ENCODE measurements at places on chromosomes 3 and 15.

- DNase-seq: no peak
Observed at GRCh38 chr15:84111575-84111974, 124.0 kb upstream of the GOLGA6L4 start.

DNA sequence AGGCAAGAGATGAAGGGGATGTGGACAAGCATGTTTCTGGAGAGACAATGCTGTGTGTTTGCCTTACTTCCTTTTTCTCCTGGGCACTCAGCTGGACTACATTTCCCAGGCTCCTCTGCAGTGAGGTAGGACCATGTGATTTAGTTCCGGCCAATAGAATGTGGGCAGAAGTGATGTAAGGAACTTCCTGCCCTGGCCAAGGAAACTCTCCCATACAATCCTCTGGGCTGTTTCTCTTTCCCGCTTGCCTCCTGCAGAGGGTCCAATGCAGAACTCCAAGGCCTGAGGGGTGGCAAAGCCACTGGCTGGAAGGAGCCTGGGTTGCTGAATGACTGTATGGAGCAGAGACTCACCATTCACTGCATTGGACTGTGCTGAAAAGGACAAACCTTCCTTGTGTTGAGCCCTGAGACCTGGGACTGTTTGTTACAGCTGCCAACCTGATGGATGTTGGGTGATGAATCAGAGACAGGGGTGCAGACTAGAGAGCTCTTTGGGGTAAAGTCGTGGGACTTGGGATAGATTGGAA, 82.7 kb upstream of the SLC6A6 start:
- peak; percentile 93 for DNase-seq

GRCh38 chr3:138497851-138498250, 63.4 kb downstream of the ESYT3 start:
- no peak for DNase-seq

GRCh38 chr15:75349851-75350588, 3.2 kb downstream of the NEIL1 start:
- peak; percentile 99 for DNase-seq

GRCh38 chr3:97967966-97968365, 4.3 kb downstream of the RIOX2 start:
- DNase-seq: no peak

GRCh38 chr3:73572368-73572767, 52.4 kb downstream of the PDZRN3 start:
- DNase-seq: no peak

GRCh38 chr3:12194669-12195161, 36.0 kb upstream of the TIMP4 start:
- DNase-seq: no peak

DNA sequence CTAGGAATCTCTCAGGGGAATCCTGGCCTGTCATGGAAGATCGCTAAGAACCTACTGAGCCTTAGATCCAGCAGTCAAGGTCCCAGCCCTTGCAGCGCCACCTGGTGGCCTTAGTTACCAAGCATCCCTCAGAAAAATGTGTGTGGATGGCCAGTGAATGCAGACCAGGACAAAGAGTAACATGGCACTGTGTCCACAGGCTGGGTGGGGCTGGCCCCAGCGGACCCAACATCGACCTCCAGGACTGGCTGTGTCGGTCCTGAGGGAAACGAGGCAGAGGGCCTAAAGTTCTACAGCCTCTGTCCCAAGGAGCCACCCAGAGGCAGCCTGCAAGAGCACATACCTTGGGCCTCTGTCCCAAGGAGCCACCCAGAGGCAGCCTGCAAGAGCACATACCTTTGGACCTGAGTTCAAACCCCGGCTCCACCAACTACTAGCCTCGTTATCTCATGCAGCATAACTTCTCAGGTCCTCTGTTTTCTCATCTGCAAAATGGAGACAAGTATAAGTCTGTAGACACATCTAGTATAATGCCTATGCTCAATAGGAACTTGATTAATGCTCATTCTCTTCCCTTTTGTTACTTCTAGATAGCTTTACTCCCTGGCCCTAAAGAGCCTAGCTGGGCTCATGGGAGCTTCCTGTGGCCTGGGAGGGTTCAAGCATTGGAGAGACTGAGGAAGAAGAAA, 57.5 kb upstream of the HERC1 start:
- DNase-seq: peak; percentile 96

- DNase-seq: no peak
Observed at GRCh38 chr3:123949641-123950040, 11.4 kb downstream of the CCDC14 start.

DNA sequence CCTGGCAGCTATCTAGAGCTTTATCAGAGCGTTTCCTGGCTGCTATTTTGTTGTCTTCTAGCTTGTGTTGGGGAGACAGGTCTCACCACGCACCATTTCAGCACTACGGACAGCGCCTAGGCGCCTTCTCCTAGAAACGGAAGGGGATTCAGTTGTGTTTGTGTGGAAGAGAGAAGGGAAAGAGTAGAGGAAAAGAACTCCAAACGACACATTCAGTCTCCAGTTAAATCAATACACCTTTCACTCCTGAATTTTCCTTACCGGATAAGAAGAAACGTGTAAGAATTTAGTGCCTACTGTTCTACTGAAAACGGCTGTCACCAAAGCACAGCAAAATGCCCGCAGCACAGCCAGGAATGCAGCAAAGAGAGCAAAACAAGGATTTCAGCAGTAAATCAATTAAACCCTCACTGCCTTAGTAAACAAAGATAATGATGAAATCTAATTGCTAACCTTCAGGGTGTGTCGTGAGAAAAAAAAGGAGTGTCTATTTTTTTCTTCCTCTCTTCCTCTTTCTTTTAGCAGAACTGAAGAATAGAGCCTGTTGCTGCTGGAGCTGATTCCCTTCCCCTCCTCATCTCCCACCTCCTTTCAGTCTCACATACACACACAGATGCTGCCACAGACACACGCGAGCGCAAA, 412 bp upstream of the CTXN2 start:
- peak; percentile 43 for DNase-seq

GRCh38 chr3:138370321-138370720, 21.9 kb downstream of the MRAS start:
- DNase-seq: no peak

DNA sequence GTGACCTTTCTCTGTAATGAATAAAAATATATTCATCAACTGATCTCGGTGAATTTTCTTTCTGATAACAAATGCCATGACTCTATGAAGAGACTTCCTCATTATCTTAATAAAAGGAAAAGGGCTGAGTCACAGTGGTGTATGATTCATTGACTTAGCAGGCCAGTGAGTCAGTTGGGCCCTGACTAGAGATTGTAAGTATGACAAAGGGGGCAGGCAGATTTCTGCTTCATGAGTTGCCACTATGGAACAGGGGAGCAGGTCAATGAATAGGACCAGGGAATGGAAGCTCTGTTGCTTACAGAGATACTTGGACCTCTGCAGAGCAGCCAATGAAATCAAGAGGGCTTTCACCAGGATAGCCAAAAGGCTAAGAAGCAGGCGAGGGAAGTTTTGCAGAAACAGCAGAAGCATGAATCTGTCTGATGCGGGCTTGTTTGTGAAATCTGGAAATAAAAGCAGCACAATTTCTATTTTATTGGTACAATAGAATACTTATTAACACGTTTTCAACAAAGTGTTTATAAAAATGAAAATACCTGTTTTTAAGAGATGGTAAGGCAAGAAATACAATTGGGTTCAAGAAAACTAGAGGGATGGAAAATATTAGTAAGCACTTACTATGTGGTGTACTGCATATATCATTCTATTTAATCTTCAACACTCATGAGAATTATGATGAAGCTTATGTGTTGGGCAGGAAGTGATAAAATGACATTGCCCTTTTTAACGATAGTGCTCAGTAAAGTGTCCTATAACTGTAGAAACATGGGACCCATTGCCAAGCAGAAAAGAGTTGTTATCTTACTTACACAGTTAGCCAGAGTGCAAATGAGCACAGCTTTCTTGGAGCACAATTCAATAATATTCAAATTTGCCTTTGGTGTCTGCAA, 169.8 kb upstream of the MYRIP start:
- DNase-seq: peak; percentile 11

DNA sequence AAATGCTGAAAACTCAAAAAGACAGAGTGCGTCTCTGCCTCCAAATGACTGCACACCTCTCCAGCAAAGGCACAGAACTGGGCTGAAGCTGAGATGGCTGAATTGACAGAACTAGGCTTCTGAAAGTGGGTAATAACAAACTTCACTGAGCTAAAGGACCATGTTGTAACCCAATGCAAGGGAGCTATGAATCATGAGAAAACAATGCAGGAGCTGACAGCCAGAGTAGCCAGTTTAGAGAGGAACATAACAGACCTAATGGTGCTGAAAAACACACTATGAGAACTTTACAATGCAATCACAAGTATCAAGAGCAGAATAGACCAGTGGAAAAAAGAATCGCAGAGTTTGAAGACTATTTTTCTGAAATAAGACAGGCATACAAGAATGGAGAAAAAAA, 10.1 kb upstream of the AVEN start:
- no peak for DNase-seq

DNA sequence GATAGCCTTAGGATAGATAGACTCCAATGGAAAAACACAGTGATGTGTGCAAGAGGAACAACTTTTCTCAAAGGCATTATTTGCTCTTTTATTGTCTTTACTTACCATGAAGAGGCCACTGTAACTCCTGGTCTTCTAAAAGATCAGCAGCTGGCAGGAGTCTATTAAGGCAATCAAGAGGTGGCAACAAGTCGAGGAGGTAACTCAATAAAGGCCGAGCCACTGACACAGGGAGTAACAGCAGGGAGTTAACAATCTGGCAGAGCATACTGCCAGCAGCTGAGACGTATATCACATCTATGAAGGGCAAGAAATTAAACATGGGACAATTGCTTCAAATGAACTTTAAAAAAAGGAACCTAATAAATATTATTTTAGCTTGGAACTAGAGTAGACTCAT, 106.2 kb downstream of the HERC1 start:
- no peak for DNase-seq

DNA sequence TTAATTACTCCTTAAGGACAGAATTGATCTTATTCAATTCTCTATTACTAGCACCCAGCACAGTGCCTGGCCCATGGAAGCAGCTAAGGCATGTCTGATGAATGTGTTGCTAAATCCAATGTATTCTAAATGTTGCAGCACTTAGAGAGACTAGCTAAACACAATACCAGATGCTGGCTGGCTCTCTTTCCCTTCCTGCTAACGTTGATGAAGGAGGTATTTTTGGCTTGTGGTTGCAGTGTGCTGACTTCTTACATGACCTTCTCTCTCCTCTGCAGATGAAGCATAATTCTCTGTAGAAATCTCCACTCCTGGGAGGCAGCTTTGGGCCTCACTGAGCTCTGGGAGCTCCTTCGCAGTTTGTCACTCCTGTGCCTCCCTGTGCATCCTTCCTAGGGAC, 183.6 kb downstream of the PEX5L start:
- no peak for DNase-seq

DNA sequence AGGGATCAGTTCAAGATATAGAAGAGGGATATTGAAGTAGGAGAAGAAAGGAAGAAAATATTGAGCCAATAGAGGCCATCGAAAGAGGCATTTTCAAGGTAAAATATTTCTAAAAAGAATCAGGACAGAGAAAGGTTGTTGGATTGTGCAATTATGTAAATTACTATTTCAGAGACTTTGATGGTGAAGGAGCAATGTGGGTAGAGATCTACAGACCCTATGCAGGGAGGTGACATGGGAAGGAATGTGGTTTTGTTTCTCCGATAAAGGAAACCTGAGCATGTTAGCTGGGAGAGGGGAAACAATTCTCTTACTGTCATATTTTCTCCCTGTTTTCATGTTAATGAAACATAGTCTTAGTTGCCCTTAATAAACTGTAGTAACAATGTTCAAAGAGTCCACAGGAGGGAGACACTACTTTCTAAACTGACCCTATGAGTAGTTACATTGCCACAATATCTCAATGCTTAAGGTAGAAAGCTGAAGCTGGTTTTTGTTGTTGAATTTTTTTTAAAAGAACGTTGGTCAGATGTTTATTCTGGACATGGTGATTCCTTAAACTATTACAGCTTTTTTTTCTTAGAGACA, 133.3 kb downstream of the GRM7 start:
- peak; percentile 10 for DNase-seq

GRCh38 chr15:66682246-66682645, 19.8 kb upstream of the SMAD6 start:
- DNase-seq: no peak

DNA sequence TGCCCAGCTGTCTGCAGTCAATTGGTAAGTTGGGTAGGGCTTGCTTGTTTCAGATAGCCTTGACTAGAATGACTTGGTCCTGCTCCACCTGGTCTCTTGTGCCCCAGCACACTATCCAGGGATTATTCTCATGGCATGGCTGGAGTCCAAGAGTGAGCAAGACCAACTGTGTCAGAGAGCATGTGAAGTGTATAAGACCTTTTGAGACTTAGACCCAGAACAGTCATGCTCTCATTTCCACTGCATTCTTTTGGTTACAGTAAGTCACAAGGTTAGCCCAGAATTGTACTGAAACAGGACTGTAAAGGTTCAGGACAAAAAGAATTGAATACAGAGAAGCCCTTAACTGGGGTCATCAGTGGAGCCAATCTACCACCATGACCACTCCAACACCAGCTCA, 650.8 kb upstream of the ADAMTS9 start:
- DNase-seq: no peak

All from KBM-7 (cell line).